ENCODE measurements at places on chromosomes 2 and 18. TPM values are rescaled to one million over a fixed set of nuclear protein-coding genes. Genes with fewer than 3 reads are reported as not detected.

Gene CKAP2L
- polyA plus RNA-seq, result 0.43 TPM

DNA sequence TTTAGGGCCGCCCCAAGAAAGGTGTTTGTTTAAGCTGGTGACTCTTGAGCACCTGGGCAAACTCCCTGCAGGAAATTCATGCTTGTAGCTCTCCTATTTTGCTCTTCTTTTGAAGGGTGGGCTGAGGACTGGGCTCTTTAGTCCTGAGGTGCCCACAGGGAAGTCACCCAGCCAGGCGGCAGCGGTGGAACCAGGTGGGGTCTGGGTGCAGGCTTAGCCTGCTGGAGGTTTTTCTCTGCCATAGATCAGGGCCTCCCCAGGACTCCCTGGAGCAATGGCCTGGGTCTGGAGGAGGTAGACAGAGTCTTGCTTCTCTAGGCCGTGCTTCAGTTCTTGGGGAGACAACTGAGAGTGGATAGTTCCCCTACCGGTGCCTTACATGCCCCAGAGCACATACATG lies 99.9 kb downstream of the CLIP4 start:
- DNase-seq, result no peak

GRCh38 chr18:523561-523960 lies 23.1 kb upstream of the COLEC12 start:
- no peak for DNase-seq

Gene IL36G
- polyA plus RNA-seq, result not detected

DNA sequence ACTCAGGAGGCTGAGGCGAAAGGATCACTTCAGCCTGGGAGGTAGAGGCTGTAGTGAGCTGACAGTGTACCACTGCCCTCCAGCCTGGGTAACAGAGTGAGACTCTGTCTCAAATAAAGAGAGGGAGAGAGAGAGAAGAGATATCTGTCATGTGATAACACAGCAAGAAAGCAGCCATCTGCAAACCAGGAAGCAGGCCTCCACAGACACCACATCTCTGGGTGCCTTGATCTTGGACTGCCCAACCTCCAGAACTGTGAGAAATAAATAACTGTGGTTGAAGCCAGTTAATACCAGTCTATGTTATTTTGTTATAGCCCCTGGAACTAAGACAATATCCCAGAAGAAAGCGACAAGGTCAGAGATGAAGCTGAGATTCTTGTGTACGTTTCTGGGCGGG lies 2.6 kb upstream of the CCDC68 start:
- no peak for DNase-seq

Gene SLC20A1
- 24.9 TPM for polyA plus RNA-seq

- DNase-seq, result no peak
Observed at GRCh38 chr2:241505086-241505780, 3.2 kb downstream of the STK25 start.

DNA sequence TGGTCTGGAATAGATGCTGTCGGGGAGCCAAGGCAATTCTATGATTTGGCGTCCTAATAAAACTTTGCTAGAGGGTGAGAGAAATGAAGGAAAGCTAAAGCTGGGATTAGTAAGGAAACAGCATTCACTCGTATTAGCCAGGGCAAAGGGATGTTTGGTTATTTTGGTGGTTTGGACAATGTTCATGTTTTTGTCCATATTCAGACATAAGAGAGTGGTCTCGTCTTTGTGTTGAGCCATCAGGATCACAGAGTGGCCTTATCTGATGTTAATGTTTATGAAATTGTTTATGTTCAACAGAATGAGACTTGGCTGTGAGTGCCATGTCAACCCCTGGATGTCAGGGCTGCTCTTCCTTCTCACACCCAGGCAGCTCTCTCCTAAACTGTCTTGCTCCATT lies 58.9 kb upstream of the EPC2 start:
- DNase-seq, result no peak

DNA sequence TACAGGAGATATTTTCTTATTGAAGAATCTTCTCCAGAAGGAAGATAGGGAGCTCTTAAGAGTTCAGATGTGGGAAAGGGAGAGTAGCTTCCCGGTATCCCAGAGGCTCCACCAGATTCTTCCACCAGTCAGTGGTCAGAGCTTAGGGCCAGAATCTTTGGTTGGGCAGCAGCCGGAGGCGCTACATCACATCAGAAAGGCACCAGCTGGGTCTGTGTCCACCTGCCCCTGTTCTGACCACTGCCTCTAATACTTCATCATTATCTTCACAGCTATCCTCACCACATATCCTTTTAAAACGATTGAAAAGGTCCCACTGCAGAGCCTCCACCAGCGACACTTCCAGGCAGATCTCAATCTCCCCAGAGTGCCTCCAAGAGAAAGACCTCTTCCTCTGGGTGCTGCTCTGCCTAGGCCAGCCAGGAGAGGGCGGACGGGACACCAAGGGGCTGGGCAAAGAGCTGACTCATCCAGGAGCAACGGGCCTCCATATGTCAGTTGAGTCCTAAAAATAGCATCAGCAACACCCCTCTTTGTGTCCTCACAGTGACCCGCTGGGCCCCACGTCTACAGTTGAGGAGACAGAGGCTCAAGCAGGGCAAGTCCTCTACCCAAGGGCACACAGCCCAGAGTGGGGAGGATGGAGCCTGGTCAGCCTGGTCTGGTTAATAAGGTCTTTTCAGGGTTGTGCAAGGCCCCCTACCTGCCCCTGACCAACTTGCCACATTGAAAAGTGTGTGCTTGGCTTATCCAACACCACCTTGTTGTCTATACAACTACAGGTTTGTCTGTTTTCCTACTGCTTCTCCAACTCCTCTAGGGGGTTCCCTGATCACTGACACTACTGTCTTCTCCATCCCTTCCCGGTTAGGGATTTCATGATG lies 81.2 kb downstream of the ADD2 start:
- DNase-seq, result no peak

Gene CD207
- not detected for polyA plus RNA-seq

DNA sequence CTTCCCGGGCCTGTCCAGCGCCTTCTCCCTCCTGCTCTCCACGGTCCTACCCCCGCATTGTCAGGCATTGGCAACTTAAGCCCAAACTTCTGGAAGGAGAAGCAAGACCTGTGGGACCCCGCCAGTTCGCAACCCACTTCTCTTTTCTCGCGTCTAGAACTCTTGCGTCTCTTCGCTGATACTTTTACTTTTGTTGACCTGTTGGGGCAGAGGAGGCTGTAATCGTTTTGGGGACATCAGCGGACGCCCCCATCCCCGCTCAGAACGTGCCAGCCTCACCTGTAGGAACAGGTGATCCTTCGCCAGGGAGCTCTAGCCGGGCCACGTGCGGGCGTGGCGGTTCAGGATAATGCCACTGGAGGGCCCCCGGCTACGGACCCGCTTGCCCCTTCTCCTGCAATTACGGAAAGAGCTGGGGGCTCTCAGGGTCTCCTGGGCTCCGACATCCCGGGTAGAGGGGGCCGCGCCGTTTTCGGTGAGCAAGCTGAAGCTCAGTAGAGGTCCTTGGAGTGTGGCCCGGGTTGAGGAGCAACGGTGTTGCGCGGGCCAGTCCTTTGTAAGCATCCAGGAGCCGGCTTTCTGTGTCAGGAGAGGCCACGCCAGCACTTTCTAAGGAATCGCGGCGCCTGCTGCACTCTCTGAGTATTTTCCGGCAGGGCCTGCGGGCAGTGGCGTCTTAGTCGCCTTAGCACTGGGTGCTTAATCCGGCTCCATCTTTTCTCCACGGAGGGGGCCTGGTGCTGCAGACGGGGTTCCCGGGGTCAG lies 1.6 kb downstream of the MTCL1 start:
- no peak for DNase-seq

DNA sequence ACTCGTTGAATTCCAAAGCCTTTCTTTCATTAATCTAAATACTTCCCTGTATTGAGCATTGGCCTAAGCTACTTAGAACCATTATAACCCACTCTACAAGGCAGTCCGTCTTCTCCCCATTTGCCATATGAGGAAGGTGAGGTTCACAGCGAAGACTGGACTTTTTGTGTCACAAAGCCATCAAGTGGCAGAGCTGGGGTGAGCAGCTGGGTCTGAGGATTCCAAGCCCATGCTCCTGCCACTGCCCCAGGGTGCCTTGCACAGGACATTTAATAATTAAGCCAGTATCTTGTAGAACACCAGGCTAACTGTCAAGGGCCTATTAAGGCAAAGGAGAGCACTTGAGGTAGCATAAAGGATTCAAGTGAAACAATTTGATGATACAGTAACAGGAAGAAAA lies 68.8 kb upstream of the ZNF397 start:
- no peak for DNase-seq

Gene ARHGAP28
- polyA plus RNA-seq, result not detected

Gene EVA1A
- polyA plus RNA-seq, result not detected

Gene MAL
- 263 TPM for polyA plus RNA-seq

DNA sequence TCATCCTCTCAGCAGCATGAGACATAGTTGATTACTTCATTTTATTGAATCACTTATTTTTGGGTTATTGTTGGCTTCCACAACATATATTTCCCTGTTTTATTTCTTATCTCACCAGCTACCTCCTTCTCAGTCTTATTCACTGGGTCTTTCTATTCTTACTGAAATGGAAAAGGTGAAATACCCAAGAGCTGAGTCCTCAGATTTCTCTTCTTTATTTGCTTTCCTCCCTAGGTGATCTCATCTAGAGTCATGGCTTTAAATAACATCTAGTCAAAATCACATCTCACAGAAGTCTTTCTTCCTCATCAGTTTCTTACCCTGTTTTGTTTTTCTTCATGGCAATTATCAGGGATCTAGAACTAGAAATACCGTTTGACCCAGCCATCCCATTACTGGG lies 105.0 kb upstream of the RBBP8 start:
- DNase-seq, result no peak

Gene RNF144A
- polyA plus RNA-seq, result 8.3 TPM

- DNase-seq, result no peak
Observed at GRCh38 chr2:74571058-74571457, 16.5 kb downstream of the DOK1 start.

DNA sequence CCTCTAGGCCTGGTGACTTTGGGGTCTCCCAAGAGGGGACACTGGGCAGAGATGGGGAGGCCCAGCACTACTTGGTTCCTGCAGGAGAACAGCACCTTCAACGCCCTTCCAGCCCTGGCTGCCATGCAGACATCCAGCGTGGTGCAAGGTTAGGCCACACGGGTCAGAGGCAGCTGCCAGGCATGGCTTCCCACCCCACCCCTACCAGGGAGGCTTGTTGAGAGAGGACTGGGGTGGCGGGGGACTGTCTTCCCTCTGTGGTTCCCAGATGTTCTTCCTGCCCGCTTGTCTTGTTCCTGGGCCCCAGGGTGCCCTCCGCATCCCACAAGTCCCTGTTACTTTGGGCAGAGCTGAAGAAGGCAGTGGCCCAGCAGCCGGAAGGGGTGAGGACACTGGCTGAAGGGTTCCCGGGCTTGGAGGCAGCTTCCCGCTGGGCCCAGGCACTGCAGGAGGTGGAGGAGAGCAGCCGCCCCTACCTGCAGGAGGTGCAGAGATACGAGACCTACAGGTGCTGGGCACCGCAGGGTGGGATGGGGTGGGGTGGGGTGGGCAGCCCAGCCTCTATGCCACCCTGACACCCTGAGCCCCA lies 4.5 kb downstream of the PROM2 start:
- DNase-seq, result no peak

DNA sequence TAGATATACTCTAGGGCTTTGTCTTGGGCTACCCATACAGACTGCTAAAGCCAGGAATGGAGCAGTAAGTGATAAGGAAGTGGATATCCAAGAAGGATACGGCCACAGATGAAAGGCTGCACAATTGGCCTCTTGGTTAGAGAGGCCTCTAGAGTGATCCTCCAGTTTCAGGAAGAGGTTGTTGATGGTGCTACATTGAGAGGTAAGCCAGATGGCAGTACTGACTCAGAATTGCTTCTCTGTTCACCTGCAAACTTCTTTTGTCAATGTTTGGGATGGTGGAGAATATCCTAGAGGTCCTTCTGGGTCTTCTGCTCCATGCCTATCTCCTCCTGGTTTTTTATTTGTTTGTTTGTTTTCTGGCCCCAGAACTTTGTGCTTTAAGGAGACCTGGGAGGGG lies 226.8 kb upstream of the LRRTM1 start:
- DNase-seq, result no peak

- no peak for DNase-seq
Observed at GRCh38 chr18:10402871-10403559, 51.4 kb upstream of the APCDD1 start.

DNA sequence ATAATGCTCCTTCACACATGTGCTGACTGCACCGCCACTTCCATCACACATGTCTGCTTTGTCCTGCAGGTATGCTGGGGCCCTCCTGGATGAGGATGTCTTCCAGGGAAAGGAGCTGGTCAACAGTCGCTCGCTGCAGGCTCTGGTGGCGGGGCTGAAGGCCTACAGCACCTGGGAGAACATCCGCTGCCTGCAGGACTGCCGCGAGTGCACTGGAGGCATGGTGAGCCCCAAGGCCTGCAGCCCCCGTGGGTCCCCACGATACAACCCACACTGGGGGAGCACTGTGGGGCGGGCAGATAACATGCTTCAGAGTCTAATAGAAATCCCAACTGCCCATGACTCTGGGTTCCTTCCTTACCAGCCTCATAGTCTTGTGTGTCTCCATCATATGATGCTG lies 187.3 kb upstream of the BCL2L11 start:
- no peak for DNase-seq

Gene KCNG3
- not detected for polyA plus RNA-seq

DNA sequence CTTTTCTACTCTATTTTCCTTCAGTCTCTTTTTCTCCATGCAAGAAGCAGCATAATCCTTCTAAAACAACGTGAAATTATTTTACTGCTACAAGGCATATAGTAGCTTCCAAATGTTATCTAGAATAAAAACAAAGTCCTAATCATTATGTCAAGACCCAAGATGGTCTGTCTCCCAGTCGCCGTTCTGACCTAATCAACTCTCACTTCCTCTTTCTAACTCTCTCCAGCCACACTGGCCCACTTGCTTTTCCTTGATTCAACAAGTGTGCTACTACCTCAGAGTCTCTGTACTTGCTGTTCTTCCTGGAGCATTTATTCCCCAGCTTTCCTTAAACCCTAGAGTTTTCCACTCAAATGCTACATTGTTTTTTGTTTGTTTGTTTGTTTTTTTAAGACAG lies 1491.2 kb downstream of the LRP1B start:
- DNase-seq, result no peak

DNA sequence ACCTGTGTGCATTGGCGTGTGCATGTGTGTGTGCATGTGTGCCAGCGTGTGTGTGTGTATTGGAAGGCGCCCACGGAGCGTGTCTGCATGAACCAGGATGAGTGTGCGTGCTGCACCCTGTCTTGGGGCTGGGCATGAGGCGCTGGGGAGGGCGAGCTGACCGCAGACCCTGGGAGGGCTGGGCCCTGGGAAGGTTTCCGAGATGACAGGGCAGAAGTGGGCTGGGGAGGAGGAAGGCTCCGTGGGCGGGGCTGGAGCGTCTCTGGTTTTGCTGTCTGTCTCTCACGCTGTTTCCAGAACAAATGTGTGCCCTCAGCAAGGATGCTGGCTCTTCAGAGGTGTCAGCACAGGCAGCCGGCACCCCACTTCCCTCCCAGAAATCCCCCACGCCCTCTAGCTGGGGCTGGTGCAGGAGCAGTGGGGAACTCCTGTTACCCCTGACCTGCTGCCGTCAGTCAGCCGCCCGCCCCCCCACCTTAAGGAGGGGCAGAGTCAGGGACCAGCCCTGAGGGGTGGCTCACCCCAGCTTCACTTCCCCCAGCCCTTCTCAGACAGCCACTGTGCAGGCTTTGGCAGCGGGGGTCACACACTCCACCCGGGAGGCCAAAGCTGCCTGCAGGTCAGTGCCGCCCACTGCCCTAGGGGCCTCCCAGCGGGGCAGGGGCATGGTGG lies at the start of gene GPR35:
GPR35 (plus strand) TSS at position 531 of the 672 bp plus-strand sequence. CDS start 4,473 bp downstream, outside the sequence.
- peak; percentile 42 for DNase-seq

Gene ITGAV
- 0.85 TPM for polyA plus RNA-seq

GRCh38 chr2:226408141-226408540 lies 391.5 kb downstream of the IRS1 start:
- no peak for DNase-seq

- no peak for DNase-seq
Observed at GRCh38 chr18:48780201-48780912, 170.4 kb downstream of the SMAD7 start.
